Suprapubic skin (tissue), 4 donors: ENCODE measurements at places on chromosomes 3 and 15. TPM values are rescaled to one million over a fixed set of nuclear protein-coding genes. Genes with fewer than 3 reads are reported as not detected.

- no peak overlapping the region for H3K27ac ChIP-seq
- no peaks in the 10 kb centered on the region for H3K4me1 ChIP-seq
- H3K27me3 ChIP-seq, result no peaks in the 10 kb centered on the region
- no peak overlapping the region for H3K4me3 ChIP-seq
- no peaks in the 10 kb centered on the region for H3K36me3 ChIP-seq
These were observed 157.4 kb upstream of the SOX2 start for GRCh38 chr3:181554233-181554765.

DNA sequence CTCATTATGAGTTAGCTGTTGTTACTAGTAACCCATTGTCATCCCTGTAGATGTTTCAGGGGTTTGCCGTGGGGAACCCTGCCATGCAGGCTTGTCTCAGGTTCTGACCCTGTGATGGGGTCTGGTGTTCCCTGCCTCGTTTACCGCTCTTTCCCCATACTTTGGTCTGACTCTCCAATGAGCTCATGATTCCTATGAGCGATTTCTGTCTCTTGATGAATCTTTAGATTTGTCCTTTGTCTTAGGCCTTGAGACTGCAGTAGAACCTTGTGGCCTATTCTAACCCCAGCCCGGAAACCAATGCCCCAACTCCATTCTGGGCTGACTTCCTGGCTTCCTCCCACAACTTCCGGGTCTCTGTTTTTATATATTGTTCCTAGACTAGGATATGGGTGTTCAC is 11.3 kb upstream of the IQGAP1 start:
- no peaks in the 10 kb centered on the region for H3K36me3 ChIP-seq
- DNase-seq, result no peak
- no peak overlapping the region for H3K4me3 ChIP-seq
- no peak overlapping the region for H3K27ac ChIP-seq
- H3K4me1 ChIP-seq, result no peaks in the 10 kb centered on the region

Gene GP5
- not detected for total RNA-seq

GRCh38 chr15:46858150-46858549 is 859.2 kb upstream of the SEMA6D start:
- H3K27me3 ChIP-seq, result no peaks in the 10 kb centered on the region
- no peak for DNase-seq
- H3K4me1 ChIP-seq, result no peaks in the 10 kb centered on the region
- H3K36me3 ChIP-seq, result no peaks in the 10 kb centered on the region
- no peak overlapping the region for H3K27ac ChIP-seq

- H3K27ac ChIP-seq, result no peak overlapping the region
- H3K4me3 ChIP-seq, result no peak overlapping the region
- H3K36me3 ChIP-seq, result no peaks in the 10 kb centered on the region
- no peak for DNase-seq
- no peaks in the 10 kb centered on the region for H3K4me1 ChIP-seq
These were observed 32.6 kb downstream of the TGM4 start for GRCh38 chr3:44906997-44907396.

DNA sequence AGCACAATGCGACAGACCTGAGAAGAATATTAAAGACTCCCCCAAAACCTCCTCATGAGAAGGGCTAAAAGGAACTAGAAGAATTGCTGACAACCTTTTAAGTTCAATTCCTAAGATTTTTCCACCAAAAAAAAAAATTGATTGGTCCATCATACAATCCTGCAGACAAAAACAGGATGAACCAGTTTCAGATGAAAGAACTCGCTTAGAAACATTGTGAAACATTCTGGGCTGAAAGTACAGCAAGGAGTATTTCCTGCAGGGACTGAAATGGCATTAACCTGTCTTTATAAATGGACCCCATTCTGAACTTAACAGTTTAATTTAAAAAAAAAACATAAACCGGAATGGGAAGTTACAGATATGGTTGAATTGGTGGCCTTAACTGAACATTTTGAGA is 96.0 kb upstream of the FAM174B start:
- no peak overlapping the region for H3K4me3 ChIP-seq
- DNase-seq, result no peak
- H3K27me3 ChIP-seq, result no peaks in the 10 kb centered on the region
- no peaks in the 10 kb centered on the region for H3K4me1 ChIP-seq
- H3K27ac ChIP-seq, result no peak overlapping the region

Gene GABRR3
- not detected for total RNA-seq

GRCh38 chr15:69662645-69663000 is 210.0 kb downstream of the RPLP1 start:
- H3K36me3 ChIP-seq, result no peaks in the 10 kb centered on the region
- DNase-seq, result no peak
- no peak overlapping the region for H3K27ac ChIP-seq
- peaks cover 28% of the 10 kb centered on the region for H3K4me1 ChIP-seq
- H3K27me3 ChIP-seq, result peaks cover 13% of the 10 kb centered on the region

DNA sequence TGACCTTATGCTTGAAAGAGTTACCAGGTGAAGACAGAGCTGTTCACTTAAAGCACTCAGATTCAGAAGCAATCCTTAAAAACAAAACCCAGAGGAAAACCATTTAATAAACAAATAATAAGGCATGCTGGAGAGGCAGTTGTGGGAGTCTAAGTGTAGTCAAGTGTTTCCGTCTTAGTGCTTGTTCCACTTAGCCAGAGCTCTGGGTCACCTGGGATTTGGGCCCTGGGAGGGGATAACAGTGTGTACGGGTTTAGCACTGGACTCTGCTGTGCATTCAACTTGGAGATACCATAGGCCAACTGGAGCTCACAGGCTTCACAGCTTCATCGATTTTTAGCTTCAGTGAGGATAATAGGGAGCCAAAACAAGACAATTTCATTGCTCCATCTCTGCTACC is 444.6 kb downstream of the CNTN4 start:
- no peak overlapping the region for H3K4me3 ChIP-seq
- H3K4me1 ChIP-seq, result no peaks in the 10 kb centered on the region
- H3K36me3 ChIP-seq, result no peaks in the 10 kb centered on the region
- H3K27me3 ChIP-seq, result no peaks in the 10 kb centered on the region
- no peak for DNase-seq
- no peak overlapping the region for H3K27ac ChIP-seq

- H3K4me1 ChIP-seq, result peaks cover 13% of the 10 kb centered on the region
- H3K4me3 ChIP-seq, result no peak overlapping the region
- DNase-seq, result no peak
- no peaks in the 10 kb centered on the region for H3K27me3 ChIP-seq
- H3K27ac ChIP-seq, result no peak overlapping the region
- no peaks in the 10 kb centered on the region for H3K36me3 ChIP-seq
These were observed 38.7 kb downstream of the THSD4 start for GRCh38 chr15:71153823-71154524.

DNA sequence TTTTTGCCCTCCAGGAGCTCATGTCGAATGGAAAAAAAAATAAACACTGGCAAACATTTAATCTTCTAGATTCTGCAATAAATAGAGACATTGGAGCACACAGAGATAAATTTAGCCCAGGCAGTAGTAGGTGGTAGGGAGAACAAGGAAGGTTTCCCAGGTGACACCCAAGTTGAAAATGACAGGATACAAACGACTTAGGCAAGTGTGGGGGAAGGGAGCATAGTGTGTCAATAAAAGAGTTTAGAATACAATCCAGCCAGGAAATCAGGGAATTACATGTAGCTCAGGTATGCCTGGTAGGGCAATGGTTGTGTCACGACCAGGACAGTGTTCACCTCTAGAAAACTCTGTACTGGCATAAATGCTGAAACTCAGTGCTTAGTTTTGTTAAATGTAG is 364.6 kb upstream of the AGTR1 start:
- no peaks in the 10 kb centered on the region for H3K36me3 ChIP-seq
- H3K27me3 ChIP-seq, result no peaks in the 10 kb centered on the region
- no peaks in the 10 kb centered on the region for H3K4me1 ChIP-seq
- no peak overlapping the region for H3K4me3 ChIP-seq

DNA sequence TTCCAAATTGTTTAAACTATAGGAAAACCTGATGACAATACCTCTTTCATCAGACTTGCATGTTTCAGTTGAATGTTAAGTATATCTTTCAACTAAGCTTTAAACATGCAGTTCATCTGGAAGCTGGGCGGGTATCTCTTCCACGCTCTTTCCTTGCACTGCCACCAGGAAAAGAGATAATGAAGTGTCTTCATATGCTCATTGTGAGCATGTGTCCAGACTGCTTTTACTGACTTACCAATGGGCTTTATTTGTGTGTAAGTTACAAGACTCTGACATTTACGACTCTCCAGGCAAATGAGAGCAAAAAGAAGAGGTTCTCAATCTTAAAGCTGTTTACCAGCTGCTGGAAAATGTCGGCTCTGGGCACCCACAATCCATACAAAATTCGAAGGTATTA is 52.8 kb downstream of the TMEM212 start:
- H3K4me1 ChIP-seq, result no peaks in the 10 kb centered on the region
- H3K36me3 ChIP-seq, result no peaks in the 10 kb centered on the region
- no peak overlapping the region for H3K27ac ChIP-seq
- DNase-seq, result no peak
- no peak overlapping the region for H3K4me3 ChIP-seq

DNA sequence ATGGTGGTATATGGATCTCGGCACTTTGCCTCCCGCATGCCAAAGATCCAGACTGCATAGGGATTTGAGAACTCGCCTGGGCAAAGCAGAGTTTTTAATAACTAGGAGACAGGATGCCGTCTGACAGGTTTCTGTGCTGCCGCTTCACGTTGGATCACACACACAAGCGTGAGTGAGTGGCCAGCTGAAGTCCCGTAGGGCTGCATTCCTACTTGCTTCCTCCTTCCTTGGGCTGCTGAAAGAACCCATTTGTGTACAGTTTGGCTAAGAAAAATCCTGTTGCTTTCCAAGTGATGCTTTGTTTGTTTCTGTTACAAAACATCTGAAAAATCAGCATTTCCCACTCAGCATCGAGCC is 604.3 kb upstream of the CFAP20DC start:
- DNase-seq, result peak; percentile 64
- no peaks in the 10 kb centered on the region for H3K36me3 ChIP-seq
- H3K27ac ChIP-seq, result peak overlapping the region; percentile 50
- no peaks in the 10 kb centered on the region for H3K27me3 ChIP-seq
- peaks cover 28% of the 10 kb centered on the region for H3K4me1 ChIP-seq

Gene SOX2
- 1.5 TPM for total RNA-seq

GRCh38 chr3:18559331-18559842 is 134.2 kb upstream of the SATB1 start:
- no peak overlapping the region for H3K4me3 ChIP-seq
- H3K36me3 ChIP-seq, result no peaks in the 10 kb centered on the region
- peaks cover 6% of the 10 kb centered on the region for H3K4me1 ChIP-seq
- H3K27me3 ChIP-seq, result no peaks in the 10 kb centered on the region

Gene SLC6A20
- not detected for total RNA-seq

Gene ETV5
- 11.2 TPM for total RNA-seq

Gene VWA5B2
- not detected for total RNA-seq

- no peaks in the 10 kb centered on the region for H3K36me3 ChIP-seq
- no peaks in the 10 kb centered on the region for H3K27me3 ChIP-seq
- H3K27ac ChIP-seq, result peak overlapping the region; percentile 51
- H3K4me3 ChIP-seq, result no peak overlapping the region
- H3K4me1 ChIP-seq, result peaks cover 95% of the 10 kb centered on the region
These were observed 17.3 kb downstream of the TBC1D2B start for GRCh38 chr15:78060232-78060631.

Gene TLNRD1
- 16.6 TPM for total RNA-seq

Gene TNFAIP8L3
- total RNA-seq, result 17.0 TPM

GRCh38 chr3:11640009-11640673 is 3.6 kb downstream of the VGLL4 start:
- H3K4me1 ChIP-seq, result peaks cover 76% of the 10 kb centered on the region
- H3K4me3 ChIP-seq, result peak overlapping the region; percentile 70
- peak overlapping the region; percentile 90 for H3K27ac ChIP-seq
- DNase-seq, result no peak

DNA sequence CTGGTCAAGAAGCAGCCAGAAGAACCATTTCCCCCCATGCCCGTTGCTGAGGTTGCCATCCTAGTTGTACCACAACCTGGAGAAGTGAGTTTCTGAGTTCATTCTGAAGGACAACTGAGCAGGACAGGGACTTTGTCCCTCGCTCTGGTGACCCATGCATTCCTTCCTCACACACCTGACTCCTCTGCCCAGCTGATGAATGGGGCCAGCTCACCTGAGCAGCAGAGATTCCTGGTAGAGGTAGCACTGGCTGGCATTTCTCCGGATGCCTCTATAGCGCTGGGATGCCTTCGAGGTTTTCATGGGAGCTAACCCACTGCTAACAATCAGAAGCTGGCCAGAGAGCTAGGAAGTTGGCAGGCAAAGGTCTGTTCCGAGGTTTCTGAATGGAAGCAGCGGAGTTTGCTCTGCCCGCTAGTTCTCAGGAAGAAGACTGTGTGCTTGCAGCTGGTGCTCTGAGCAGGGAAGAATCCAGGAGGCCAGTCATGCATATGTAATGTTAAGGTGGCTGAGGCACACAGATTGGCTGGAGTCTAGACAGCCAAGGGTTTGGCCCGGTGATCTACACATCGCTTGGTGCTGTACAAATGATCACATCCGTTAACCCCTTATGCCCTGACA is at the start of gene TMC3:
Gene TMC3, minus strand, starts transcription at position 439 of the 621 bp plus-strand sequence. Its CDS starts 136 bp downstream, at position 303.
- no peaks in the 10 kb centered on the region for H3K27me3 ChIP-seq
- no peaks in the 10 kb centered on the region for H3K36me3 ChIP-seq
- no peaks in the 10 kb centered on the region for H3K4me1 ChIP-seq
- H3K4me3 ChIP-seq, result no peak within 1 kb of the TSS
- DNase-seq, result no peak

GRCh38 chr3:145089337-145089736 is 1071.6 kb downstream of the PLOD2 start:
- no peaks in the 10 kb centered on the region for H3K4me1 ChIP-seq
- H3K27ac ChIP-seq, result no peak overlapping the region
- H3K4me3 ChIP-seq, result no peak overlapping the region
- no peaks in the 10 kb centered on the region for H3K27me3 ChIP-seq
- no peaks in the 10 kb centered on the region for H3K36me3 ChIP-seq
- no peak for DNase-seq
